ENCODE measurements at places on chromosomes 6 and 20.
A peak's percentile ranks its signal among the peaks of the same experiment; 100 is the strongest.

GRCh38 chr6:14180609-14181008 lies 63.0 kb downstream of the CD83 start:
- DNase-seq: no peak

GRCh38 chr6:168664956-168665355 lies 224.0 kb downstream of the SMOC2 start:
- DNase-seq: no peak

DNA sequence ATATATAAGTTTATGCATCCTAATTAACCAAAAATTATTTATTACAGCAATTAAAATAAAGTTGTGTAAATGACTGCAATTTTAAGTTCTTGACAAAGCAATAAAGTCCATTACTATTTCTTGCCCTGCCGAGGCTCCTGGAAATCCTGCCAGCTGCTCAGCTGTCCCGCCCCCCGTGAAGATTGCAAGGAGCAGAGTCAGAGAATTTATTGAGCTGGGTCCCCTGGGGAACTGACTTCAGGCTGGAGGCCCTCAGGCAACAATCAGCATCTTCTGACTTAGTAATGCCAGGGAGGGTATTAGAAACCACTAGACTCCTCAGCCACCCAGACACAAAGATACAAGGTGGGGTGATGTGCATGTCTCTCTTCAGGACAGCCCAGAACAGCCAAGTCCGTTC lies 92.3 kb downstream of the EDN3 start:
- DNase-seq: no peak

DNA sequence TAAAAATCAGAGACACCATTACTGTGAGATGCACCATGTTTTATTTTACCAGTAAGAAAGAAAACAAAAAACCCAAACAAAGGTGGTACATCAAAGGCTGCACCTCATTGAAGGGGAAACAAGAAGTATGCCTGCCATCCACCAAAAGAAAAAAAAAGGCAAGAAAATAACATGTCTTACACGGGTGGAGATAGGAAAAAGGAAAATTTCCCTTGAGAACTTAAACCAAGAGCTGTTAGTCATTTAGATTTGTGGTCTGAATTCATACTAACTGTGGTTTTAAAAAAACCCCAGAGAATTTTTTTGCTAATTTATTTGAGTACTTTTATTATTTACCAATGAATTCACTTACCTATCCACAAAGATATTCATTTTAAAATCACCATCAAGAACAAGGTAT lies 144.0 kb downstream of the LRRC1 start:
- DNase-seq: no peak

DNA sequence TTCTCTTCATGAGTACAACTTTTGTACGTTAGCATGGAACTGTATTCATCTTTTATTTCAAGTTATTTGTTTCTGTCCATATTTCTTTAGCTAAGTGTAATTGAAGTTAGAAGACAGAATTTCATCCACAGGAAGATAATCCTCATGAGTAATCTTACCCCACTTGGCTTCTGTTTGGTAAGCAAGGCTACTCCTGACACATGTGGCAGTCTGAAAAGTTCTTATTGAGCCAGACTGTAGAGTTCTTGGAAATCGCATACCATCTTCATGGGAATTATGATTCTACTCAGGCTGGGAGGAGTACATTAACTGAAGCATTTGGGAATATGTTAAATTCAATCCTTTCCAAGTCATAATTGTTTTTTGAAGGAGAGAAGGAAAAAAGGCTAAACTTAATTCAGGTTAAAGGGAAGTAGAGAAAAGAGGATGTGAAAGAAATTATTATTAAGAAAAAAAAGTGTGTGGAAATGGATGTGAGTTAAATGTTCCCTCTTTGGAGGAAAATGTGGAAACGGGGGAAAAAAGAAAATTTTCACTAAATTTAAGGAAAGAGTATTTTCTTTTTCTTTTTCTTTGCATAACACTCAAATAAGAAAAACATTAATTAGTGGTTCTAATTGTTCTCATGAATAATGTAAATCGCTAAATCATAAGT lies 41.5 kb upstream of the TENT5A start:
- DNase-seq: no peak

DNA sequence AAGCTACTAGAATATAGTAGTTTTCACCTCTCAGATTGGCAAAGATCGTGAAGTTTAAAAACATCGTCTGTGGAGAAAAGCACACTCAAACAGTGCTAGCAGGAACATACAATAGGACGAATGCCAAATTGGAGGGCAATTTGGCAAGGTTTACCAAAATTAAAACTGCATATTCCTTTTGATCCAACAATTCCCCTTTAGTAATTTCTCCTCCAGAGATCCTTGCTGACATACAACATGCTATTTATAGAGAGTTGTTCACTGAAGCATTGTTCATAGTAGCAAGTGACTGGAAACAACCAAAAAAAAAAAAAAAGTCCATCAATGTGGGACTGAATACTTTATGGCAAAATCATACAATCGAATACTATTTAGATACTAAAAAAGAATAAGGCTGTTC lies 202.2 kb downstream of the ATXN1 start:
- no peak for DNase-seq

- no peak for DNase-seq
Measured at GRCh38 chr6:23377830-23378229, 748.2 kb upstream of the NRSN1 start.

- no peak for DNase-seq
Measured at GRCh38 chr20:38008233-38008944, 24.9 kb downstream of the TTI1 start.

- no peak for DNase-seq
Measured at GRCh38 chr6:135073756-135074393, 19.3 kb upstream of the HBS1L start.

DNA sequence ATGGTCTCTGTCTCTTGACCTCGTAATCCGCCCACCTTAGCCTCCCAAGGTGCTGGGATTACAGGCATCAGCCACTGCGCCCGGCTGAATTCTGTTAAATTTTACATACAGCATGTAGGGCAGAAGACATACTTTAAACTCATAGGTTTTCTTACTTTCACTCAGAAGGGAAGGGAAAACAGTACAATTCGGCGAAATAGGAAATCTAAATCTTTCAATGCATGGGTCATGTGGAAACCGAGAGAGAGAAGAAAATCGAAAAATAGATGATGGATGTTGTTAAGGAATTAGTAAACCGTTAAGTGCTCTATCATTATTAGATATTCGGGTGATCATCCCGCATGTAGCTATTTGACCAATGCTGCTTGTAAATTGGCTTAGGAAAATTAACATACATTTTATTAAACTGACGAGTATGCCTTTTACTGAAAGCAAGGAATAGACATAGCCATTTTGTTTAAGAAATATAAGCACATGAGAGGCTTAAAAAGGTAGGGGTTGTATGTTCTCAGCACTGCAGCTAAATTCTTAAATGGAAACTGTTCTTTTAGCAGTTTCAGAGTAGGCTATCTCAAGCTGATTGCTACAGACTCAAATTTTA lies 164.7 kb upstream of the AGPAT4 start:
- DNase-seq: no peak

- DNase-seq: no peak
Measured at GRCh38 chr6:42387336-42387735, 64.4 kb downstream of the TRERF1 start.

GRCh38 chr6:41092421-41093140 lies 19.8 kb downstream of the NFYA start:
- peak; percentile 11 for DNase-seq

- DNase-seq: no peak
Measured at GRCh38 chr20:25533920-25534700, 51.2 kb downstream of the NINL start.

DNA sequence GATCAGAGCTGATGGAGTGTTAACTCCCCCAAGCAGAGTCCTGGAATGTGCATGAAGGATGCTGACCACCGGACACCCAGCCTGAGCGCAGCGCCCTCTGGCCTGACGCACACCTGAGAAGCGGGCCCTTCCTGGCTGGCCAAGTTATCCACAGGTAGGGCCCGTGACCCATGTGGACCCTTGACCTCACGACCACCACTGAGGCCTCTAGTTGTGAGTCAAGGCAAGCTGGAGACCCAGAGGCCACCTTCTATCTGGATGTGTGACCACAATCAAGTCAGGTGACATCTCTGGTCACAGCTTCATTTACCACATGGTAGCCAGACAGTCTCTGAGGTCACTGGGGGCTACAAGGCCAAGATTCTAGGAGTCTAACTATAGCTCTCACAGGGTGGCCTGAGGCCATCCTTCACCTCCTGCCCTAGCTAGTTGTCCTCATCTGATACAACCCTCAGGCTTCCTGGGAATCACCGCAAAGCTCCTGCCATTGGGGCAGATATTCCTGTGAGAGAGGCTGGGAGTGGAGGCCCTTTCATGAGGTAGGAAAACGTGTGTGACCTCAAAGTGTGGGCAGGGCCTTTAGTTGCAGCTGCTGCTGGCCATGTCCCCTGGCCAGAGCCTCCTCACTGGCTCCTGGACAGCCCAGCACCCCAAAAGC lies 53.1 kb downstream of the DSTN start:
- DNase-seq: no peak

GRCh38 chr6:38173909-38174308 lies 354.4 kb downstream of the ZFAND3 start:
- DNase-seq: no peak

GRCh38 chr6:45344900-45345299 lies 16.8 kb downstream of the RUNX2 start:
- no peak for DNase-seq

DNA sequence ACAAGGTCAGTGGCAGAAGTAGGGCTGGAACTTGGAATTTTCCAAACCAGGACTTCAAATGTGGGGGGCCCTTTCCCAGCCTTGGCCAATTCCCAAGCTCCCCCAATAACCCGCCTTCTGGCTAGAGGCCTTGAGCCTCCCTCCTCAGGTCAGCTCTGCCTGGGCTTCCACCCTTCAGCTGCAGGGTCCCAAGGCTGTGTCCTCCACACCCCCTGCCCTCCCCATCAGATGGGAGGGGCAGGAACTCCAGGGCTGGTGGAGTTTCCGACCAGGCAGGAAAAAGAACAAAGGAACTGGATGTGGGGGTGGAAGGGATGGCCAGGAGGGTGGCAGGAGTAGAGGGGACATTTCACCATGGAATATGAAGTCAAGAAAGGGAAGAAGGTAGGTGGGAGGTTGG lies at the start of gene CCM2L:
Gene CCM2L, plus strand, starts transcription at position 338 of the 400 bp plus-strand sequence. Its CDS starts 17 bp downstream, at position 355.
- no peak for DNase-seq

DNA sequence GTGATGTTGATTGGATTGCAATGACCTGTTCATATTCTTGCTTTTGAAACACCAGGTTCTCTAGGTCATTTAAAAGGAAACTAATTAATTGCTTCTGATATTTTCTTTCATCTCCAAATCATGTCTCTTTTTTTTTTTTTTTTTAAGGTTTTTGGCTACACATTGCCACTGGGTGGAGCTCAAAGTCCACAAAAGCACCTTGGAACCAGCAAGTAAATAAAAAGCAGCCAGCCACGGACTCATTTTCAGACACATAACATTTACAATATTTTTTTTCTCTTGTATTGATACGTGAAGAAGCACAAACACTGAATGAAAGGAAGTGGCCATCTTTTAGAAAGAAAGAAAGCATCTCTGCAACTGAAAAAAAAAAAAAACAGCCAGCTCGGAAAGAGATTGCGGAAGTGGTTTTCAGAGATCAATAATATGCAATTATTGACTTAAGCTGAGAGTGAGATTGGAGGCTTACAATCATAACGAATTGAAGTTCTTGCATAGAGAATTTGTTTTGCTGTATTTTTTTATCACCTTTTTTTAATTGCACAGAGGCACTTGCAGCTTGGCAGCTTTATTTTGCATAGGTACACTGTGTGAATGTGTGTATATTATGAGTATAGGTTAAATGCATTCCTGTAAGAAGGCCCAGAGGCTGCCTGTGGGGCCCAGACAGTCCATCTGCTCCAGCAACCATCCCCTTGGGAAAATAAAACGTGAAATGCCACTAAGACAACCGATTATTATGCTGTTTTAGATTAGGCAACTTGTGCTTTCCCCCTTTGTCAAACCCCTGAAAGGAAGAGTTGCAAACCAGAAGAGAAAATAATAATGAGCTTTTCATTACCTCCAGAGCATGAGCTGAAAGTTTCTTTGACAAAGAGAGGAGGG lies 28.2 kb downstream of the CGA start:
- DNase-seq: peak; percentile 61

GRCh38 chr6:156273065-156273711 lies 504.0 kb upstream of the ARID1B start:
- DNase-seq: no peak

GRCh38 chr20:57627339-57627738 lies 7.1 kb upstream of the ZBP1 start:
- DNase-seq: no peak

- DNase-seq: no peak
Measured at GRCh38 chr20:47476452-47476851, 25.2 kb upstream of the NCOA3 start.

DNA sequence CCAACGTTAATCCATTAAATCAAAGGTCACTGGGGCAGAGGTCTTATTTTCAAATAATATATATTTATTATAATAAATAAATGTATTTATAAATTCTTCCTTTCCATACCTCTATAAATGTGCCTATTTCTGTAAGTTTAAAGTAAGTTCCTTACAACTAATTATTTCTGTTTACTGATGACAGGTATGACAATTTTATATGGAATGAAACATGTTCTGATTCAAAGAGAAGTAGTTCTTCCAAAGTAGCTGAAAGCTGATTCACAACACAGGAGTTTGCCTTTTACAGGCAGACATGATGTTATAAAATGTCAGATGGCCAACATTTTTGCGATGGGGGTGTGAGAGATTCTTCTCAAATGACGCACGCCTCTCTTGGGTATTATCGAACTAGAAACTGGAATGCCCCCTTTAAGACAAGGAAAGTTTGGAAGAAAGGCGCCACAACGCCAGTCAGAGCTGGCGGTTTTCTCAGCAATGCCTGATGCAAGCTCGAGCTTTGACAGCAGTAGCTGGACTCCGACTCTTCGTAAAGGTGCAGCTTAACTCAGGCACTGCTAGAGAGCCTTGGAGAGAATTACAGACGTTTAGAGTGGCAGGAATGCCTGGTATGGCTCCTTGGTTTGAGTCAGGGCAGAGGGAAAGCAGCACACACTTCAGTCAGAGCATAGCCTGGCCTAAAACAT lies 92.1 kb downstream of the FOXC1 start:
- DNase-seq: no peak

GRCh38 chr6:26457264-26457805 lies 420 bp upstream of the BTN2A1 start:
- peak; percentile 53 for DNase-seq

GRCh38 chr20:45547206-45547770 lies at the start of gene EPPIN:
Gene EPPIN, minus strand, starts transcription at chr20:45547401. Its CDS starts 44 bp downstream, at chr20:45547357.
- DNase-seq: no peak

GRCh38 chr6:6751619-6752023 lies 163.1 kb downstream of the LY86 start:
- DNase-seq: no peak

DNA sequence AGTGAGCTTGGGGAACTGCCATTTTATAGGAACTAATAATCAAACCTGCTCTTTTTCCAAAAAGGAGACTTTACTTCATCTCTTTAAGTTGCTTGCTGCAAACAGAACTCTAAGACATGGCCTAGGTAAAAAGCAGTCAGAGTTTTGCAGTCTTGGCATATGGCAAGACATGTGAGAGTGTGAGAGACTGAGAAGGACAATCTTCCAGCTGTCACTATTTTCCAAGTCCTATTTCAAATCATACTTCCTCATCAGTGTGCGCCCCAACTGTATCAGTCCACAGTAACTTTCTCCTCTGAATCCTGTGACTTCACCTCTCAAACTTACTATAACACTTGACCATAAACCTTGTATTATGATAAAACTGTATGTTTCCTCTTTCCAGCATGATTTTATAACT lies 10.4 kb downstream of the CALHM6 start:
- no peak for DNase-seq
